ENCODE measurements at places on chromosomes 1 and 21. TPM values are rescaled to one million over a fixed set of nuclear protein-coding genes. Genes with fewer than 3 reads are reported as not detected.

The PGLYRP3 gene
- total RNA-seq = not detected

The DIRAS3 gene
- total RNA-seq = 1.5 TPM

The SYT14 gene
- total RNA-seq = 0.13 TPM

The NUDT4B gene
- 153 TPM for total RNA-seq

The FCRL1 gene
- not detected for total RNA-seq

The SLC6A9 gene
- 10.3 TPM for total RNA-seq

DNA sequence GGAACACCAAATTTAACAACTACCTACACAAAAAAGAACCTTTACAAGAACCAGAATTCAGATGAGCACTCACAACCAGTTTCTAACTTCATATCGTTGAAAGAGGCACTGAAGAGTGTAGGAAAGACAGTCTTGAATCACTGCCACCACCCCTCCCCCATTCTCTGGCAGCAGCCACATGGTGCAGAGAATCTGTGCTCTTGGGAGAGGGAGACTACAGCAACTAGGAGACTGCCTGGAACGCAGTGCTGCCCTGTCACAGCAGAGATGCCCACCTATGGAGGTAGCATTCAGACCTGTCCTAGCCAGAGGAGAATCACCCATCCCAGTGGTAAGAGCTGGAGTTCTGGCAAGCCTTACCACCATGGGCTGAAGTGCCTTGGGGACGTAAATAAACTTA is 7.3 kb downstream of the CCN1 start:
- no peak for DNase-seq

DNA sequence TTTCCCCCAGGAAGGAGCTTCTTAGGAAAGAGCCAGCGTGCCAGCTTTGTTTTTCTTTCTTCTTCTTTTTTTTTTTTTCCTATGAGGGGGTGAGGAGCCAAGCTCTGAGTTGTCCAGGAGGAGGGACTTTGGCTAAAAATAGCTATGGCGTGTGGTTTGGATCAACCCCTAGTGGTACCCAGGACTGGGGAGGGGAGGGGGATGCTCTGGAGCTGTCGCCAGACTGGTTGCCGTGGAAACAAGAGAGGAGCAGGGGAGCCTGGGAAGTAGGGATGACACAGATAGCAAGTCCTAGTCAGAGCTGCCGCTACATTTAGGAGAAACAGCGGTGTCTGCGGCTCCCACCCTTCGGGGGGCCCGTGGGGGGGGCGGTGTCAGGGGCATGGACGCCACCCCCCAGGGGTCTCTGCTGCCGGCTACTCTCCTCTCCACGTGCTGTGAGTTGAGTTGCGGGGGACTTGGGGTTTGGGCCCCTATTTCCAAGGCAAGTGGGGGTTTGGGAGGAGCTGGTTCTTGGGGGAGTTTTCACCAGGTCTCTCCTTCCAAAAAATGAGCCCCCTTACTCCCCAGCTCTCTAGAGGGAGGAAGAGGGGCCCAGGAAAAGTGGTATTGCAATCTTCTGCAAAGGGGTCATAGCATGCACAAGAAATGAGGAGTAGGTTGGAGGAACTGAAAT is at the start of gene KCNJ9:
Gene KCNJ9, plus strand, starts transcription at position 278 of the 676 bp plus-strand sequence. CDS start 2,493 bp downstream, outside the sequence.
- no peak for DNase-seq

DNA sequence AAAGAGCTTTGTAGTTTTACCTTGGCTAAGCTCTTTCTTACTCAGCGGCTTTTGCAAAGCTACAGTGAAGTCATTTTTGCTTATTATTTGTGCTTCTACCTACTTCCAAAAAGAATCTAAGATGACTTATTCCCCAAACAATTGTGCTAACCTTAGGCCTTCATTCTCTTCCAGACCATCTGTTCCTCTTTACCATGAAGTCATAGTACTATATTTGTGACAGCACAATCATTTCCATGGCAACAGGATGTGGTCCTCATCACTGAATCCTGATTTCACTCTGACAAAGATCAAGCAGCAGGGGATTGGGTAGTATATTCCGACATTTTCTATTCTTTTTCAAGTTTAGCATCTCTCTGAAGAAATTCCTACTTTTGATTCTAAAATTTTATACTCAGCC is 24.8 kb upstream of the NMNAT2 start:
- no peak for DNase-seq

- DNase-seq = no peak
These were observed 13.9 kb downstream of the ERRFI1 start for GRCh38 chr1:8011923-8012858.

GRCh38 chr21:16072221-16072620 is 342.4 kb downstream of the USP25 start:
- DNase-seq = no peak

DNA sequence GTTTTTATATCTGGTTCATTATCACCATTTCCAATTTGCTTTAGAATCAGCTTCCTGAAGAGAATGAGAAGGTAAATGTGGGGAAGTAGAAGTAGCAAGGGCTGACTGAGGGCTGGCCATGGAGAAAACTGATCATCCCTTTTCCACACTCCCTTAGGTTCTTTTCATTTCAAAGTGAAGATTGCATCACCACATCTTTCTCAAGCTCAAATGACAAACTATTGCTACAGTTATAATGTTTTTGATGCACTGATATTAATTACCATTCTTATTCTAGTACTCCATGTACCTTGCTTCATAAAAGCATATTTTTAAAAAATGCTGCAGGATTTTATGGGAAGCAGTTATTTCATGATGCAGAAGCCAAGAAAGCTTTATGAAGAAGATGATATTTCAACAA is 7.9 kb upstream of the AK5 start:
- DNase-seq = no peak

DNA sequence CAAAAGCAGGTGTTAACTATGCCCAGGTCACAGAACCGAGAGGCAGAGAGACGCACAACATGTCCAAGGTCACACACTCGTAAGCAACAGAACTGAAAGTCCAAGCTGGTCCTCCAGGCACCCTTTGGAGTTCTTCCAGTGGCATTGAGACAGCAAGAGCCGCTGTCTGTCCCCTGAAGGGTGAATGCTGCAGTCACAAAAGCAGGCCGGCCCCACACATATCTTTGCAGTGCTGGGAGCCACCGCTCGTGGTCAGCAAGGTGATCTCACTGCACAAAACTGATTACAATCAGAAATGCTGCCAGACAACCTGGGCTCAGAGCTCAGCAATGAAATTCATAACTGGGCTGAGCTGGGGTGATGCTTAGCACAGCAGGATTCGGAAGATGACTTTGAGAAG is 47.4 kb upstream of the RAB4A start:
- no peak for DNase-seq

- peak; percentile 55 for DNase-seq
These were observed 279.2 kb upstream of the DUSP10 start for GRCh38 chr1:222021129-222021528.

Data from esophagus muscularis mucosa (tissue), 4 donors.